ENCODE measurements at places on chromosomes 16 and 17.

DNA sequence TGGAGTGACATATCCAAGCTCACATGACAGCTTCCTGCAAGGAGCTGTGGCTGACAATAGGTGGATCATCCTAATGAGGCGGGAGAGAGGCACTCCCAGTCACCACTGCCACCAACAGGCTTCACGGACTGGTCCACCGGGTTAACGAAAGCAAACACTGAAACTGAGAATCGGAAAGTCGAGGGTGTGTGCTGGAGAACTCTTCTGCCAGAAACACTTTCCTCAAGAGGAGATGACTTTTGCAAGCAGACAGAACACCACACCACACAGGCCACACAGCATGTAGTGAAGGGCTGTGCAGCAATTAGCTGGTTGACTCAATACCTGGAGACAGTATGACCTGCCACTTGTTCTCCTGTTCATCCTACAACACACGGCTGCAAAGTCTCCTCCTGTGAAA, 53.0 kb upstream of the DNAJA2 start:
- DNase-seq, result no peak

DNA sequence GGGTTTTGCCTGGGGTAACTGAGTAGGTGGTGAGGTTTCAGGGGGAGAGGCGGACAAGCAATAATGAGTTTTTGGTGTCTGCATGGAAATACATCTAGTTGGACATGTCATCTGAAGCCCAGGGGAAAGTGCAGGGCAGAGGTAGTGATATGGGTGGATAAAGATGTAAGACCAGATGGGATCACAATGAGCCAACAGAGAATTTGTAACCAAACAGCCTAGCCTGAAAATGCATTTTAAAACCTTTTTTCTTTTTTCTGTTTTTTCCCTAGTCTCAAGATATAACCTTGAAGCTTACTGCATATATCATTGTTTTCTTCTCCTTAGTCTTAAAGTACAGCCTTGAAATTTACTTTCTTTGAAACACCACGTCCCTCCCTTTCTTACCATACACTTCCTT, 3.7 kb upstream of the ZNF19 start:
- DNase-seq, result no peak

DNA sequence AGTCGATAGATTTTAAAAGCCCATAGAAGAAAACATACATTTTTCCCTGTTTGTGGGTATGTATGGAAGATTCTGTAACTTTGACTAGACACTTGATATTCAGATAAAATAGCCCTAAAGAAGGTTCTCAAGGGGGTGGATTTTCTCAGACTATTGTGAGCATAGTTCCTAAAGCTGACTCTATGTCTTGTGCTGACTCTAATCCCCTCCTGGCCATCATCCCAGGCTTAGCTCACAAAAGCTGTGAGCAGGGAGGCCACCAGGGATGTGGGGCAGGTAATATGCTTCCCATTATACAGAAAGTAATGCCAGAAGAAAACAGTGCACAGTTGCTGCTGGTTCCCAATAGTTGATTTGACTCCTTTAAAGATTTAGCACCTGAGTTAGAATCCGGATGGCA, 32.0 kb downstream of the CDH13 start:
- DNase-seq, result no peak

DNA sequence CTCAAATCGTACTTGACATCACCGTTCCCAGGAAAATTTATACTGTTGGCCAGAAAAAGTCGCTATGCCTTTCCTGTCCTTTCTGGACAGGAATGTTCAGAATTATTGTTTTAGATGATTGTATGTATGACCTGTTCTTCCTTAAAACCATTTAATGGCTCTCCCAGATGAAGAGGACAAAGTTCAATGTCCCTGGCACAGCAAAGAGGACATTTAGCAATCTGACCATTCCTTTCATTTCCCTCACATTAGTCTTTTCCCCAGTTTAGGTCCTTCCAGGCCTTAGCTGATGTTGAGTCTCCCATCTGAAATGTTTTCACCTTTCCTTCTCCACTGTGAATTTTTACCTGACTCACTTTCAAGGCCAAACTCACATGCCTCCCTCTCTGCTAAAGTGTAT, 938.9 kb downstream of the CDH11 start:
- DNase-seq, result no peak

DNA sequence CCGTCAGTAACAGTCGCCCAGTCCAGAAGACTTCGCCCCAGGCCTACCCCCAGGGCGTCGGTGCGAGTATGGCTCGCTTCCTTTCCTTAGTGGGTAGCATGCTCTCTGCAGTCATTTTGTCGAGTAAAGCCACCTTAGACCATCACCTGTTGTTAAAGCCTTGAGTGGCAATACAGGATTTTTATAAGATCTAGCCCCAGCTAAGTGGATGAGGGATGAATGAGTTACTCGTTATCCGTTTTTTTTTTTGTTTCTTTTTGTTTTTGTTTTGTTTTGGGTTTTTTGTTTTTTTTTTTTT, 322 bp upstream of the KLHL11 start:
- DNase-seq, result no peak

DNA sequence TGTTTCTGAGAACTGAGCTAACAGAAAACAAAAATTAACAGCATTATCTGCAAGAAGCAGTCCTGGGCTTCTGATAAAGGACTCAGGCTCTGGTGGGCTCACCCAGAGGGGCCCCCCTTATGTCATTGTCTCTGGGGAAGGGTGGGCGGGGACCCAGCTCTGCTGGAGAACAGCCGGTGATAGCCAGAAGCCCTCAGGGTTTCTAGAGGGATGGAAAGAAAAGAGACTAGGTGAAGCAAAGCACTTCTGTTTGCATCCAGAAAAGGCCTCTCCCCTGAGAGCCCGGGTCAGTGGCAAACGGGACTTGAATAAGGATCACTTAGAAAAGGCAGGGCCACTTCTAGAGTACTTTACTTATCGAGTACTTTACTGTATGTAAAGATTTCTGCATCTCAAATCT, 7.0 kb upstream of the CDC42EP4 start:
- DNase-seq, result no peak

DNA sequence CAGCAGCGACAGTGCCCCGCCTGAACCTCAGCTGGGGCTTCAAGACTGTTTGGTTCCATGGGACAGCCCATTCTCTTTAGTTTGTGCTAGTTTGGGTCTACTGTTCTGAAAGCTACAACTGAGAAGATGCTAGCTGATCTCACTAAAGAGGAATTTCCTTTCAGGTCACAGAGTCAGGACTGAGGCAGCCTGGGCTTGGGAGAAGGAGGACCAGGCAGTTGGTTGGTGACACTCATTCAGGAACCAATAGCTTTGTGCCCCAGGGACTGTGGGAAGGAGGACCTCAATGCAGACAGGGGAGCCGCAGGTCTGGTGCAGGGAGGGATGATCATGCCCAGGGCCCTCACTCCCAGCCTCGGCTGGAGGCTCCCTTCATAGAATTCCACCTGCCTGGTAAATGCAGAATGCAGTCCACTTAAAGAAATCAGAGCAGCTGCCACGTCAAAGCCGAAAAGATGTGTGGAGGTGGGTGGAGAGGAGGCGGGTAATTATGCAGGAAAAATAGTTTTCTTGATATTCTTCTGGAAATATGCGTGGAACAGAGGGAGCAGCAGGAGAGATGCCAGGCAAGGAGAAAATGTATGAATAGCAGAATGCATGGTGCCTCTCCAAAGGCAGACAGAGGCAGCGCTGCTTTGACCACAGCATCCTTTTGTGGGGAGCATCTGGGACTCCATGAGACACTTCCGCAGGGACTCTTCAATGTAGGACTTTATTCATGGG, 32.6 kb upstream of the ZFP90 start:
- DNase-seq, result no peak

- DNase-seq, result no peak
These were observed 34.4 kb downstream of the WDR59 start for GRCh38 chr16:74950511-74950910.

DNA sequence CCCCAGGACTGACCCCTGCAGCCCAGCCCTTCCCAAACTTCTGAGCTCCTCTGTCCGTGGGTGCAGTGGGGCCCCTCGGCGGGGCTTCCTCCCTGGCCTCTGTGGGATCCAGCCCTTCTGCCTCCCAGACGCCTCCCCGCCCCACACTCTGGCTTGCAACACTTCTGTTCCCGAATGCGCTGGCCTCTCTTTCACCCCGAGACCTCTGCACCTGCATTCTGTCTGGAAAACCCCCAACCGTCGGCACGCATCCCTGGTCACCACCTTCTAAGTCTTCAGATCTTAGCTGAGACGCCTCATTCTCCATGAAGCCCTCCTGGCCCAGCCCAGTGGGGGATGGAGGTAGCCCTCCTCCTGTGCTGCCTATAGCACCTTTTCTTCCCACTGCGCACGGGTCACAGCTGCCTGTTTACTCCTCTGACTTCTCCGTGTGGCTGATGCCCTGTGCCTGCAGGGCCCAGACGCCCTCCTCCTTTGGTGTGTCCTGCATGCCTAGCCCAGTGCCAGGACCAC, 26.4 kb downstream of the TMEM235 start:
- DNase-seq, result no peak

DNA sequence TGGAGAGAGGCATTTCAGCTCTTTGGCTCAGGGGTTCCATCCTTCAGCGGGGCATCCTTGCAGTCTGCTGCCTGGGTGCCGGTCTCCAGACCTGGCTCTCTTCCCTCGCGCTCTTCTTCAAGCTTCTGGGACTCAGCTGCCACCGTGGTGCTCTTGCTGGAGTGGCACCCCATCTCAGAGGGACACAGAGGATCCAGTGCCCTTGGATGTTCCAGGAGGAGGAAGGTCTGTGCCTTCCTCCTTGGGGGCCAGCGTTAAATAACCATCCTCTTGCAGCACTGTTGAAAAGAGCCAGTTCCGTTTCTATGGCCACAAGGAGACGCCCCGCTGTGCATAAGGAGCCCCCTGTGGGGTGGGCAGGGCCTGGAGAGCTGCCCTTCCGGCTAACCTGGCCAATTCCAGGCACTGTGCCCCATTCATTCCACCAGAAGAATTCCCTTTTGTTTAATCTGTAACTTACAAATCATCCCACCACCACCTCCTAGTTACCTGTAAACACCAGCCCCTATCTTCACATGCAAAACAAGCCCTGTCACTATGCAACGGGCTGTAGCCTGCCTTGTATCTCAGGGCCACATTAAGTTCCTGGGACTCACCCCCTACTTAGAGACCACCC, 8.6 kb downstream of the CHD9NB start:
- no peak for DNase-seq

DNA sequence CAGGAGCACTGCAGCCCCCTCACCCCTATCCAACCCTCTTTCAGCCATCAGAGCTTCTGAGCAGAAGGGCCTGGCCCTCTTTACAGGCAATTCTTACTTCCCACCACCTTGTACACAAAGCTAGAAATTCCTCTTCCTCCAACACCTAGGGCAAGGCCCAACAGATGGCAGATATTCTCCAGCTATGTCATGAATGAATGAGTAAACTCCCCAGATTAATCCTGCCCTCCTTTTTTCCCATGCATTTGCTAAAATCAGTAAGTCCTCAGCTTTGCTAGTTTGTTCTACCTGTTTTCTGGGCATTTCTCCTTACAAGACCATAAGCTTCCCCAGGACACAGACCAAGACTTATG, 20.4 kb upstream of the MRPS23 start:
- no peak for DNase-seq

- DNase-seq, result no peak
These were observed 59.1 kb downstream of the WSB1 start for GRCh38 chr17:27353033-27353460.

DNA sequence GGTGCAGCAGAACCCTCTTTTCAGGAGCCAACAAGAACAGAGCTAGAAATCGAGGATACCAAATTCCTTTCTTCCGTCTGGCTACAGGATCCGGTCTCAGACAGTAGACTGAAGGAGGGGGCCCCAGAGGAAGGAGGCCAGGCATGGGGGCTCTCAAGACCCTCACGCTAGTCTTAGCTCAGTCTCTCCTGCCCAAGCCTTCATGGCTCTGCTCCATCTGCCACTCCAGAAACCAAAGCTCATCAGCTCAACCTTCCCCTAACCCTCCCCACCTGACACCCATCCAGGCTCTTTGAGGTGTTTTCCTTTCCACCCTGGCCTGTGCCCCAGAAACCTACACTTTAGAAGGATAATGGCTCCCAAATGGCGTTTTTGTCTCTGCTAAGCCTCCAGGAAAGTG, 6.2 kb upstream of the TMEM92 start:
- DNase-seq, result no peak

DNA sequence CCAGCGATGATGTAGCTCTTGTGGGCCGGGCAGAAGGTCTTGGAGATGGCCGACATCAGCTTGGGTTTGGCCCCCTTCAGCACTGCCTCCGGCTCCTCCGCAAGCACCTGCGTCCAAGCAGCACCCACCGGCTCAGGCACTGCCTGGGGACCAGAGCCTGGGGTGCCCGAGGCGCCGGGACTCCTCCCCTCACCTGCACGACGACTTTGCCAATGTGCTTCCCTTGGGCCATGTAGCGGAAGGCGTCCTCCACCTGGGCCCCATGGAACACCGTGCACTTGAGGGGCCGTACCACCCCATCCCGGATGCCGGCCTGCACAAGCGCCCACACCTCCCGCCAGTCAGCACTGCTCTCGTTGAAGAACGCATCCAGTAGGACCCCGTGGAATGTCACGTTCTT, 15.0 kb downstream of the FASN start:
- DNase-seq, result no peak

DNA sequence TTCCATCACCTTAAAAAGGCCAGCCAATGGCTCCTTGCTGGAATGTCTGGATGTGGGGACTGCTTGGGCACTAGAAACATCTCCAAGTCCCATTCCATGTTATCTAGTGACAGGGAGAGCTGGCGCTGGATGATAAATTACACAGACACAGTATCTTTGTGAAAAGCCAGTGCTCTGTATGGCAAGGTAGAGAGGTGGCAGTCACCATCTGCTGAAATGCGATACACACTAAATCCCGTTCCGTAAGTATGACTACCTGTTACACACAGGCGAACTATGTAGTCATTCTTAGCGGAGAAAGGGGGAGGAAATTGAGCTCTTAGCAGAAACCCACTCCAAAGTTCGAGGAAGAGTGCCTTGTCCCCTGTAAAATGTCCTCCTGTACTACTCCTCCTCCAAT, 81.0 kb upstream of the MYOCD start:
- no peak for DNase-seq

DNA sequence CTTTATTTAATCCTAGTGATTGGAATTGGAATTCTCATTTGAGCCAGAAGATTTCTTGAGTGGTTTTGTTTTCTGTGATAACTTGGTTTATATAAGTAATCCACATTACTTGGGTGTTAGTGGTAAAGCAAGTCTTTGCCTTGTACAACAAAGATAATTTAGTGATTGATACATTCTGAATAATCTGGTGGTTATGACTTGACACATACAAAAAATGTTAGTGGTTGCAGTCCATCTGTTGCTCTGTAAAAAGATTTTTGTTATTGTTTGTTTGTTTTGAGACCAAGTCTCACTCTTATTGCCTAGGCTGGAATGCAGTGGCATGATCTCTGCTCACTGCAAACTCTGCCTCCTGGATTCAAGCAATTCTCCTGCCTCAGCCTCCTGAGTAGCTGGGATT, 13.2 kb downstream of the OMG start:
- no peak for DNase-seq

GRCh38 chr16:49023050-49023449, 258.6 kb downstream of the CBLN1 start:
- no peak for DNase-seq

- no peak for DNase-seq
These were observed 435.5 kb downstream of the MAF start for GRCh38 chr16:79165079-79165478.
